RPMI7951 (cell line): ENCODE measurements at places on chromosomes 3 and 15.

DNA sequence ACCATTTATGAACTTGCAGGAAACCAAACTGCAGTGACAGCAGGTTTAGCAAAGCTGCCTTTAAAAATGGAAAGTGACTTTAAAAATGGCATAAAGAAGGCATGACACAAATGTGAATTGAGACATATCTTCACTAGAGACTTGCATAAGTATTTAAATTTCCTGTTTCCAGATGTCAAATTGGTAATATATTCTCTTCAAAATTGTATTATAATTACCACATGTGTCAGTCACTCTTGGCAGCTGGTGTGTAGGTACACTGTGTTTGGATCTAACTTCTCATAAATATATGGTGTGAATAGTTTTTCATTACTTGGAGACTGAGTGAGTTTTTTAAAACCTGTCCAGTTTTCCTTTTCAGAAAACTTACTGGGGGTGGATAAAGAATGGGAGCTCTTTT, 636.2 kb upstream of the SGO1 start:
- DNase-seq: no peak

DNA sequence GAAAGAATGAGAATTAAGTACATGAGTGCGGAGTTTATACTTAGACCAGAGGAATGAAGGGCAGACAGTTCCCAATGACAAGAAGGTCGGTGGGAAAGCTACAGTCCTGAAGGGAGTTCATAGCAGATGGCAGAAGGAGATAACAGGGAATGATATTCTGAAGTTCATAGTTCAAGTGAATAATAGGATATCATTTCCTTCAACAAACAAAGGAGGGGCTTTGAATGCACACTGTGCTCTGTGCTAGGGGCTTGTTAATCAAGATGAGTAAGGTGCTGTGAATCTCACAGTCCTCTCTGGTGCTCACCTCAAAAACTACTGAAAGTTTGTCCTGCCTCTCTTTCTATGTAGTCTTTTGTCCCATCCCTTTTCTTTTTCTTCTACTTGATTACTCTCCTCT, 41.9 kb downstream of the SIDT1 start:
- no peak for DNase-seq

DNA sequence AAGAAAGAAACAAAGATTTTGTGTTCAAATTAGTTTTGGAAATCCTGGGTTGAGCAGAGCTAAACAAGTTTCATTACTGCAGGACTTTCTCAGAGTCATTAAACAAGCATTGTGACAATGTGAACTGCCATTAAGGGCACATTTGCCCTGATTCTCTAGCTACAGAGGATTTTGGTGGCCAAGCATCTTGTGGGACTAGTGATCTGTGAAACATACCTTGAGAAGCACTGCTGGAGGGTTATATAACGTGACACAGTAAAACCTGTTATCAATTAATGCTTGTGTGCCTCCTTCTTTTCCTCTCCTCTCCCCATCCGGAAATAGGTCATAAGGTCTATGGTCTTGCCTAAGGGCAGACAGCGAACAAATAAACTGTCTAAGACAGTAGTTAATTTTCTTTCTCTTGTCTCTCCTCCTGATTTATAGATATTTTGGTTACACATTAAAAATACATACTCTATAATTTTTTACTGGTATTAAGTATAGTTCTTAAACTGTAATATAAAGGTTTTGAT, 167.3 kb upstream of the NANOGP8 start:
- peak; percentile 71 for DNase-seq

DNA sequence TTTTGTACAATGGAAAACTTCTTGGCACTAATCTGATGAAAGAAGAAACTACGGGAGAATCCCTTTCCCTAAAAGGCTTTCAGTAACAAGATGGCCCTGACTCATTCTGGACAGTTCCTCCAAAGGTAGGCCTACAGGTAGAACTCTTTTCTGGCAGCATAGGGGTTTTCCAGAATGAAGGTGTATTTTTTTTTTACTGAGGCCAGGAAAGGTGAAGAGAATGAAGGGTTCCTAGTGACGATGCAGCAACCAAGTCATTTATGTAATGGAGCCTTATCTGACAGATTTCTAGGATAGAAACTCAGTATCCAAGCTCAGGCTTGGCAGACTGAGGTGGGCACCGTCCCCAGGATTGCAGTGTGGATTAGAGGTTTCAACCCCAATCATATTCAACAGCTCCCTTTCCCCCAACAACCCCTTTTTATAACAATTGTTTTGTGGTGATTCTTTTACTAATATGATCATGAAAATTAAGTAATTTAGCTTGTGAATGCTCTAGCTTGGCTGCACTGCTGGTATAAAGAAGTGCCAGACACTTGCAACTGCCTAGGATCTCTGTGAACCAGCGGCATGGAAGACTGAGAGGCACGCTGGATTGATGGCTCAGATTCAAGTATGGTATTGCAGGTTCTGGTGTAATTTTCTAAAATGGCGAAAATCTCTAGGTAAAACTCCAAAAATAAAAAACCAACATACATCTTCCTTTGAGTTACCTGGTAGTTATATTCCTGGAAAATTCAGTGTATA, 8.7 kb upstream of the TRIM69 start:
- DNase-seq: no peak

DNA sequence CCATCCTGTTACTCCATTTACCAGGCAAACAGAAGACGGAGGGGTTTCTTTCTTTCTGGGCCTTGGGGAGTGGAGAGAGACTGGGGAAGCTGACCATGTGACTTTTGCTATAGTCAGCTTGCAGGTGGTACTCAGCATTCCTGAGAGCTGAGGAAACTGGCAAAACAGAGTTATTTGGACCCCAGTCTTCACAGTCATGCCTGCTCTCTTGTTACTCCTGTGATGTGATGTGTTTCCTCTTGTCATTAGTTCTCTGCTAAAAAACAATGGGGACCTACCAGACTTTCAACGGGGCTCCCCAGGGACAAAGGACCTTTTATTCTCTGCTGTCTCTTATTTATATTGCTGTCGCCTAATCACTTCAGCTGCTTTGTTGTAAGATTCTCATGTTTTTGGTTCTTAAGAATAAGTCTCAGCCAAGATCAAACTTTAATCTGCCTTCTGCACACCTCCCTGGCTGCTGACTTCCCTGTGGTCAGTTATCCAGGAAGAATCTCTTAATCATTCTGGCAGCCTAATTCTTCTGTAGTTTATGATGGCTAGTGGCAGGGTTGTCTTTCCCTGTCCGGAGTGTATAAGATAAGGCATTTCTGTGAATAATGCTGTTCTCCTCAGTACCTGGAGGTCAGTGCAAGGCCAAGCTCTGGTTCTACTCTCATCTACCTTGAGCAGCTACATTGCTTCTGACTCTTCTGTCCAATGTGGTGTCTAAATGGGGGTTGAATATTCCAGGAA, 8.8 kb downstream of the STARD9 start:
- DNase-seq: peak; percentile 13

- DNase-seq: peak; percentile 97
Measured at GRCh38 chr3:55162031-55162795, 234.4 kb upstream of the LRTM1 start.

GRCh38 chr3:187828579-187829452, 83.5 kb upstream of the BCL6 start:
- no peak for DNase-seq

GRCh38 chr3:191972714-191973398, 511.9 kb downstream of the PYDC2 start:
- DNase-seq: no peak

DNA sequence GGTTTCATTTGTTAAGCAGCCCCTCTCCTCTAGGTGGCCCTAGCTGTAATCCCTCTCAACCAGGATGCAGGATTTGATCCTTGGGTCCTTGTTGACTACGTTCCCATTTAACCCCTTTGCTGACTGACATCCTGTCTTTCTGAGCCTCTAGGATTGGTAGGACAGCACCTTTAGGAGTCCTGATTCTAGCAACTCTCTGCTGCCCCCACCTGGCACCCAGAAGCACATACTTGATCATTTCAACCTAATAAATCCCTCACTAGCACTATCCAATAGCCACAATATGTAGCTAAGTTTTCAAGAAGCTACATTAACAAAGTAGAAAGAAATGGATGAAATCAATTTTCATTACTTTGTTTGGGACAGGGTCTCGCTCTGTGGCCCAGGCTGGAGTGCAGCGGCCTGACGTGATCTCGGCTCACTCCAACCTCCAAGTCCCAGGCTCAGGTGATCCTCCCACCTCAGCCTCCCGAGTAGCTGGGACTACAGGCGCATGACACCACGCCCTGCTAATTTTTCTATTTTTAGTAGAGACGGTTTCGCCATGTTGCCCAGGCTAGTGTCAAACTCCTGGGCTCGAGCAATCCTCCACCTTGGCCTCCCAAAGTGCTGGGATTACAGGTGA, 28.3 kb downstream of the RSL24D1 start:
- peak; percentile 68 for DNase-seq

DNA sequence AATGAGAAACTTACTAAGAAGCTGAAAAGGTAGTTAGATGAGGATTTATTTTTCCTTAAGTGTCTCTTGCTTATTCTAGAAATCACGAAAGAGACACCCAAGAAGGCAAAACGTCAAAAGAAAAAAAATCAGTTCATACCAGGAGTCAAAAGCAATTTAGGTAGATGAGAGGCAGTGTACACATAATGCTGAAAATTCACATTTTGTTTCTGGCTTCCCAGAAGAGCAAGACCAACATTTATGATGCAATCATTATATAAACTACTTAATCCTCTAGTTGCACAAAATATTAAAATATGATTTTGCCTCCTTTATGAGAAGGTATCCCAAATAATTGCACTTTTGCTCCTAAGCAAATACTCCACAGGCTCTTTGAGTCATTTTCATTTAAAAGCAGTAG, 228.0 kb downstream of the FMN1 start:
- DNase-seq: no peak

DNA sequence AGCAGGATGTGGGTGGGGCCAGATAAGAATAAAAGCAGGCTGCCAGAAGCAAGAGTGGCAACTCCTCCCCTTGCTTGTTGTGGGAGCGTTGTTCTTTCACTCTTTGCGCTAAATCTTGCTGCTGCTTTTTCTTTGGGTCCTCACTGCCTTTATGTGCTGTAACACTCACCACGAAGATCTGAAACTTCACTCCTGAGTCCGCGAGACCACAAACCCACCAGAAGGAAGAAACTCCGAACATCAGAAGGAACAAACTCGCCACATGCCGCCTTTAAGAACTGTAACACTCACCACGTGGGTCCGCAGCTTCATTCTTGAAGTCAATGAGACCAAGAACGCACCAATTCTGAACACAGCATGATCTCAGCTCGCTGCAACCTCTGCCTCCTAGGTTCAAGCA, 72.9 kb downstream of the IL12A start:
- DNase-seq: no peak

GRCh38 chr3:68007621-68008226, 353.3 kb upstream of the SUCLG2 start:
- no peak for DNase-seq

DNA sequence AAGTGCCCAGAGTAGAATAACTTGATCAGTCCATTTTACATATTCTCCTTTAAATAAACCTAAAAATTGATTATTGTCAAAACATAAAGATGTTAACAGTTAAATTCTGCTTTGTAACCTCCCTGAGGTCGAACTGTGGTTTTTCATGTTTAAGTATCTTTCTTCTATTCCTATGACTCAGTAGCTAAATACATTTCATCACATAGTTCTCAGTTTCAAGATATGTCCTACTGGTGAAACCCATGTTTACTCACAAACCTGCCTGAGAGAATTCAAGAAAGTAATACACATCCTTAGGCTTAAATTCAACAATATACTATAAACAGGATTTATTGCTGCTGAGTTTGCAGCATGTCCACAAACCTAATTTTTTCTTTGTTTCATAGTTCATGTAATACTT, 692.9 kb downstream of the ZPLD1 start:
- no peak for DNase-seq

DNA sequence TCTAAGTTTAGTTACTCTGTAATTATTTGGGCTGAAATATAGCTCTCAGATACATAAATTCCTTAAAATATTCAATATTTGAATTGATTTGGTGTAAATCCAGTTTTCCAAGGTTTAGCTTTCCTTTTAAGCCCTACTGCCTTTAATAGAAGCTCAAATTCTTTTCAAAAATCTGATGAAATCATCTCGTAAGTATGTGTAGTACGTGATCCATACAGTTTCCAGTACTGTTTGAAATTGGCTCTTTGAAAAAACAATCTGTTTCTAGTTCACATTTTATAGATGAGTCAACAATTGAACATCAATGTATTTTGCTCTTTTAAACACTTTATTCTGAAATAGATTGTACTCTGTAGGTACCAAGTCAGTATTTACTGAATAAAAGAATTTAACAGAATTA, 84.2 kb downstream of the LRRC49 start:
- DNase-seq: no peak

GRCh38 chr15:57353317-57353804, 22.9 kb upstream of the CGNL1 start:
- DNase-seq: no peak
